ENCODE measurements at places on chromosomes 5 and 9.

DNA sequence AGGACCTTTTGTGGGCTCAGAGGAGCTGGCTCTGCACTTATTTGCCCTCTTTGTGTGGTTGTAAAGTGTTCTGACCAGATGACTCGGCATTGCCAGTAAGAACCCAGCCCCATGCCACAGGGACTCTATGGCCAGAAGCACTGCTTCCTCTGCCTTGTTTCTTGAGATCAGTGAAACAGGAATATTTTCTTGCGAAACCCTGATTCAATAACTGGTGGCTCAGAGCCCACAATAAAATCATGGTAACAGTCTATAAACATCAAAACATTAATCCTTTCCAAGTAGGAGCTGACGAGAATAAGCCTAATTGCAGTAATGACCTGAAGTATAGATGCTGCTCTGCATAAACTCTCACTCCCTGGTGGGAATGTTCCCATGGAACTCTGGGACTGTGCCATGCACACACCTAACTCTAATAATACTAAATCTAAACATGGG is 344.3 kb downstream of the ZNF608 start:
- DNase-seq = no peak

DNA sequence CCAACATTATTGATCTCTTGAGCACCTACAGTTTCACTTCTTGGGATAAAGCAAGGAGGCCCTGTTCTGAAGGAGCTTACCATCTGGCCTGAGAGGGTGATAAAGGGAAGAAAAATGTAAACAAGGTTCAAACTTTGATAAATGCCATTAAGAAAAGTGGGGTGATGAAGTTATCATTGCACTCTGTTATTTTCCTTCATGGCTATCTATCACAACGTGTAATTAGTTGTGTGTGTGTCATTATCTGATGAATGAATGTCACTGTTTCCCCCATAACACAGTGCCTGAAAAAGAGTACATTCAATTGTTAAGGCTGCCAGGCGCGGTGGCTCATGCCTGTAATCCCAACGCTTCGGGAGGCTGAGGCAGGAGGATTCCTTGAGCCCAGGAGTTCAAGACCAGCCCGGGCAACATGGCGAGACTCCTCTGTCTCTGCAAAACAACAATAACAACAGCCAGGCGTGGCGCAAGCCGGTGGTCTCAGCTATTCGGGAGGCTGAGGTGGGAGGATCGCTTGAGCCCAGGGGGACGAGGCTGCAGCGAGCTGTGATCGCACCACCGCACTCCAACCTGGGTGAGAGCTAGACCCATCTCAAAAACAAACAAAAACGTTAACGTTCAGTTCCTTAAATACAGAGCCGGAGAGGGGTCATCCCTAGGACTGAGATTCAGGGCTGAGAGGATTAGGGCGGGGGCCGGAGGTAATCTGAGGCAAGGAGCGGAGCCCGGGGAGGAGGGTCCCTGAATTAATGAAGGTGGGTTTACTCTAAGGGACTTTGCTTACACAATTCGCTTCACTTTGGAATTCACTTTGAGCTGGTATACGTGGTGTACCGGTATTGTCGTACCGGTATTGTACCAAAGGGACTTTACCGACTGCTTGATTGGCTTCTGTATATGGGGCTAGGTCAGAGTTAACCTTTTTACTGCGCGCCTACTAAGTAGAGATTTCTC is 917 bp downstream of the NHP2 start:
- no peak for DNase-seq

- DNase-seq = no peak
These were observed 82.6 kb downstream of the GALNT10 start for GRCh38 chr5:154273028-154273617.

GRCh38 chr5:18403941-18404438 is 769.7 kb downstream of the TAF11L14 start:
- DNase-seq = no peak

GRCh38 chr9:27339661-27340284 is 42.8 kb upstream of the EQTN start:
- DNase-seq = no peak

DNA sequence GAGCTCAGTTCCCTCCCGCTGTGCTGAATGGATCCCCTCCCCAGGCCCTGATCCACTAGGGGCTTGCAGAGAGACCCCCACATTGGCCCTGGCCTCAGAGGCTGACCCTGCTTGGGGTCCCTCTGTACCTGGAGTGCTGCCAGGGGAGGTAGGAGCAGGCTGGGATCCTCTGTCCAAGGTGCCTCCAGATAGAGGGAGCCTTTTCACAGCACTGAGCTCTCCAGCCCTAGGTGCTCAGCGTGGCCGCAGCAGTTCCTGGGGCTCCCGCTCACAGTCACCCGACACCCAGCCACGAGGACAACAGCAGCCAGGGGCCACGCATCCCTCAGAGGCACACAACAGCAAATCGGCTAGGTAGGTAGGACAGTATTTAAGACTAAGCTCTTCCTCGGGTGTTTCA is 62.2 kb upstream of the IRX2 start:
- no peak for DNase-seq

DNA sequence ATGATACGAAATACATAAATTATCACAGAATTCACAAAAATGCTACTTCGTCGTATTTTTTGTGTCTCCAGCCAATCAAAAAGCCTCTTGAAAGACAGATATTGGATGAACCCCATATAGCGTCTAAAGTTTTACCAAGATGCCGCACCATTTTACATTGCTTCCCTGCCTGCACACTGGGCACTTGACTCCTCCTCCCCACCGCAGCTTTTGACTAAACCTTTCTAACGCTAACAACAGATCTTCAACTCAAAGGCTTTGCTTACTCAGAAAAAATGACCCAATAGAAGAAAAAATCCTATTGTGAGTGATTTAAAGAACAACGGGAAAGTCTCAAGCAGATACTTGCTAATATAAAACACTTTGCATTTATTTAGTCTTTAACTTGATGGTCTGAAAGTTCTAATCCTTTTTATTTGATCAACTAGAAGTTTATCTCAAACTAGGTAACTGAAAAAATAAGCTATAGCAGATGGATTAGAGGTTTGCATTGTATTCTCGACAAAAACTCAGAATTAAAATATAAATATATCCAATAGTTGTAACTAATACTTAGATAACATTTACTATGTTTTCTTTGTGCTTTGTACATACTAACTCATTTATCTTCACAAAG is 609.1 kb upstream of the DMAC1 start:
- no peak for DNase-seq

- DNase-seq = no peak
These were observed 50.7 kb downstream of the UIMC1 start for GRCh38 chr5:176955895-176956294.

- no peak for DNase-seq
These were observed 168.8 kb downstream of the GAPVD1 start for GRCh38 chr9:125430161-125431011.

DNA sequence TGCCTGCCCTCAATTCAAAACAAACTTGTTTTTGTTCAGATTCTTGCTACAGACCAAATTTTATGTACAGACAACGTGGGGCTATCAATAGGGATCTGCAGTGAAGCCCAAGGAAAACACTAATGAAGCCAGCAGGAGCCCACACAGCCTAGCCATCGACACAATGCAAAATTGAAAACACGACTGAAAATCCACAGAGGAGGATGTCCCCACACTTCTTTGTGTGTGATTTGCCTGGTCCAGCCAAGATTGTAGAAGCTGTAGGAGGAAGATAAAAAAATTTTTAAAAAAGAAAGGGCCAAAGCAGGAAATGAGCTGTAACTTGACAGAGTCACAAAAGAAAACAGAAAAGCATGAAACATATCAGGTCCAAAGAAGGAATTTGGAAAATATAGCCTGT is 34.8 kb downstream of the HTR4 start:
- no peak for DNase-seq

- no peak for DNase-seq
These were observed 13.9 kb downstream of the CAVIN4 start for GRCh38 chr9:100591639-100592412.

GRCh38 chr5:100746730-100747129 is 156.4 kb downstream of the ST8SIA4 start:
- DNase-seq = no peak

DNA sequence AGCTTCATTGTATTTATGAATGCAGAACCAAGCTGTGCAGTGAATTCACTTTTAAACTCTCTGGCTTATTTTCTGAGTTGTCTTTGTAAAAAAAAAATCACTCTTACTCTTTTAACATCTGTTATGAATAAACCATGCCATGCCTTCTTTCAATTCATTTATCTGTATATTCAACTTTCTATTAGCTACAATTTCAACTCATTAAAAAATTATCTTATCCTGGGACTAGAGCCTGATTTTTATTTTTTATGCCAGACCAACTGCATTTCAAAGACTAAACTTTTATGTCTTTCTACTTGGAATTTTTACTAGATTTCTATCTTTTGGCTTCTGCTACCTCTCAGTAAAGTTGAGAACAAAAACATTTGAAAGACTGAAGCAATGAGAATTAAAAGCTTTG is 342.7 kb downstream of the DEPDC1B start:
- DNase-seq = no peak

- no peak for DNase-seq
These were observed at the start of gene PCDHB11 for GRCh38 chr5:141199359-141200235. PCDHB11 (plus strand) TSS chr5:141199627; CDS start chr5:141199775, 148 bp downstream.

DNA sequence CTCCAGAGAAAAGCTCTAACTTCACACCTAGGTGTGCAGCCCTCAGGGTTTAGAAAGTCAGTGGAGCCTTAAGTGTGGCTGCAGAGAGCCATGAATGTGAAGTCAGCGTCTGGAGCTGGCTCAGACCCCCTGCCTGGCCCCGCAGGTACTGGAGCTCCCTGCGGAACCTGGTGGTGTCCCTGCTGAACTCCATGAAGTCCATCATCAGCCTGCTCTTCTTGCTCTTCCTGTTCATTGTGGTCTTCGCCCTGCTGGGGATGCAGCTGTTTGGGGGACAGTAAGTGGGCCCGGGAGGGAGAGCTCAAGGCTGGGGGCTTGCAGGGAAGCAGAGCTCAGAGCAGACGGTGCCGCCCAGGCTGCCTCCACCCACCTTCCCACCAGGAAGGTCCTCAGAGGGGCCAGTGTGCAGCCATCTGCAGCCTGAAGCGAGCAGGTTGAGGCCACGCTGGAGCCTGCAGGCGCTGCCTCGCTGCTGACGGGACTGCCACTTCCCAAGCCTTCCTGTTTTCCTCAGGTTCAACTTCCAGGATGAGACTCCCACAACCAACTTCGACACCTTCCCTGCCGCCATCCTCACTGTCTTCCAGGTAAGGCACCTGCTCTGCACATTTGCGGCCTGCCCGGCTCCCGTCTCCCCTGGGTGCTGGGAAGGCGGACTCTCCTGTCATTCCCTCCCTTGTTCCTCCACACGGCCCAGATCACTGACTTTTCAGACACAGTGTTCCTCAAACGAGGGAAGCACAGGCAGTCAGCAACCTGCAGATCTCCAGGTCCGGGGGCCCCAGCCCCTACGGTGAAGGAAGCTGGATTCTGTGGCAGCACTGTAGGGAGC is 108.9 kb downstream of the CACNA1B start:
- DNase-seq = no peak

GRCh38 chr9:27408001-27408400 is 111.1 kb upstream of the EQTN start:
- no peak for DNase-seq

- DNase-seq = no peak
These were observed 1793.1 kb downstream of the EFNA5 start for GRCh38 chr5:105877592-105877991.

DNA sequence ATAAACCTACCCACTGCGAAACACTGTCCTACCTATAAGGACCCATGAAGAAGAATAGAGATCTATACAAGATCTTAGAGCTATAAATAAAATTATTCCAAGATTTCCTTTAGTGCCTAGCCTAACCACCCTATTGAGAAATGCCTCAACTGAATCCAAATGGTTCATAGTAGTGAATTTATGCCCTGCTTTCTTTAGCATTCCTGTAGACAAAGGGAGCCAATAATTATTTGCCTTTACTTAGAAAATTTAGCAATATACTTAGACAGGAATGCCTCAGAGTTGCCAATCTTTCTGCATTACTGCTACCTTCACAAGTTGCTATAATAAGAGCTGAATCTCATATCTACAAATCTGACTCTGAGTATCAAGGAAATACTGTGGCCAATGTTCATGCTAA is 62.6 kb downstream of the PUM3 start:
- DNase-seq = no peak

DNA sequence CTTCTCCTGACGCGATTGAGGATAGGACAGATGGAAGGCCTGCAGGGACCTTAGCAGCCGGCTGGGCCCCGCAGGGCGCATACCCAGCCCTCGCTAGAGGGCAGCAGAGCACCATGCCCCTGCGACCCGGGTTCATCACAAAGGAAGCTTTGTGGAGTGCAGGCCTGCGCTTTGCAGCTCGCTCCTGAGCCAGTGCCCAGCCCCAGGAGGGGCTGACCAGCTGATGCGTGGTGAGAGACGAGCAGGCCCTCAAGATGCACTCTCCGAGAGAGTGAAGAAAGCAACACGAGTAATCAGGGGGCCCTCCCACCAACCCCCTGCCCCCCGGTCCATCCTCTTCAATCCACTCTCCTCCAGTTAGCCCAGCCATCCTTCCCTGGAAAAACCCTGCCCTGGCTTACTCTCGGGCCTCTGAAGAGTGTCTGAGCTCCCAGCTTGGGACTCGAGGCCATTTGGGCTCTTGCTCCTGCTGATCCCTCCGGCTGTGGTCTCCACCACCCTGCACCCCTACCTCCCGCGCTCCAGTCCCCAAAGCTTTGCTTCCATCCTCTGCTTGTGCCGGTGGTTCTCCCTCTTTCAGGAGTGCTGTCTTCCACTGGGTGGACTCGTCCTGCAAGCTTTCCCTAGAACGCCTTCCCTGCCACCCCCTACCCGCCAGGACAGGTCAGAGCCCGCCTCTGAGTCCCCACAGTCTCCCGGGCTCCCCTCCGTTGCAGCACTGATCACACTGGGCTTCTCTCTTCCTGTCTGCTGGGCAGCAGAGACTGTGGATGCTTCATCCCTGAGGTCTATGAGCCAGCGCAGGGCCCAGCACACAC is 9.1 kb upstream of the KIF12 start:
- peak; percentile 22 for DNase-seq

- no peak for DNase-seq
These were observed 138.6 kb downstream of the GNAQ start for GRCh38 chr9:77892955-77893514.

DNA sequence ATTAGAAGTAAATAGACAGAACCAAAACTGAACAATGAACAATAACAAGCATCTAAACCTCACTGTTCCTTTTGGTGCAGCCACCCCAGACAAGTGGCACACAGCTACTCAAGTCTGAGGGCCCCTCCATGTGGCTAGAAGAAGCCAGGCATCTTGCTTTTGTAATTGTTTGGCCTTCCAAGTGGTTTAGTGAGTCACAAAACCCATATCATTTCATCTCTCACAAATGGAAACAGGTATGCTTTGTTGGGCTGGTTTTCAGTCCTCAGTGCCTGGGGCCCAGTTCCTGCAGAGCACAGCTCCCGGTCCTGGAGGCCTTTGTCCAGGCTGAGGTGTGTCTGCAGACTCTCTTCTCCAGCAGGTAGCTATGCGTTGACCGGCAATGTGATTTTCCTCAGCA is 16.7 kb downstream of the PRLR start:
- no peak for DNase-seq

- DNase-seq = no peak
These were observed 267.5 kb downstream of the GABRB2 start for GRCh38 chr5:161278739-161279660.

DNA sequence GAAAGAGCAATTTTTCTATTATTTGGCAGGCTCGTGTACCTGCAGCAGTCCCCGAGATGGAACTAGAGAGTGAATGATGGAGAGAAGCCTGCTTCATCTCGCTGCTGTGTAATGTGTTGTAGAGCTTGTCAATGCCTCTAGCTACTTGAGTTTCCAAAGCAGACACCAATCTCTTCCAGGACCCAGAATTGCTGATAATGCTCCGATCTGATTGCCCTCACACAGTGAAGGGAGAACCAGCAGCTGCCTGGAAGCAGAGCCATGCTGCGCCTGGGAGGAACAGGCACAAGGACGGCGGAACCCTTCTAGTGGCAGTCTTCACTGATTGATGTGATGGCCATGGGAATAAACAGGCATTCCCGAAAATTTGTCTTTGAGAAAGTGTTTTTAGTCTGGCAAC is 288.0 kb downstream of the ICE1 start:
- no peak for DNase-seq
